AML-193 (cell line): ENCODE measurements at places on chromosomes 3 and 15.

- no peak for DNase-seq
These were observed 7.5 kb upstream of the FAM107A start for GRCh38 chr3:58584690-58585004.

GRCh38 chr15:99273801-99274200 lies 22.5 kb downstream of the LRRC28 start:
- DNase-seq: no peak

GRCh38 chr15:89664441-89665350 lies 9.4 kb upstream of the KIF7 start:
- DNase-seq: no peak

DNA sequence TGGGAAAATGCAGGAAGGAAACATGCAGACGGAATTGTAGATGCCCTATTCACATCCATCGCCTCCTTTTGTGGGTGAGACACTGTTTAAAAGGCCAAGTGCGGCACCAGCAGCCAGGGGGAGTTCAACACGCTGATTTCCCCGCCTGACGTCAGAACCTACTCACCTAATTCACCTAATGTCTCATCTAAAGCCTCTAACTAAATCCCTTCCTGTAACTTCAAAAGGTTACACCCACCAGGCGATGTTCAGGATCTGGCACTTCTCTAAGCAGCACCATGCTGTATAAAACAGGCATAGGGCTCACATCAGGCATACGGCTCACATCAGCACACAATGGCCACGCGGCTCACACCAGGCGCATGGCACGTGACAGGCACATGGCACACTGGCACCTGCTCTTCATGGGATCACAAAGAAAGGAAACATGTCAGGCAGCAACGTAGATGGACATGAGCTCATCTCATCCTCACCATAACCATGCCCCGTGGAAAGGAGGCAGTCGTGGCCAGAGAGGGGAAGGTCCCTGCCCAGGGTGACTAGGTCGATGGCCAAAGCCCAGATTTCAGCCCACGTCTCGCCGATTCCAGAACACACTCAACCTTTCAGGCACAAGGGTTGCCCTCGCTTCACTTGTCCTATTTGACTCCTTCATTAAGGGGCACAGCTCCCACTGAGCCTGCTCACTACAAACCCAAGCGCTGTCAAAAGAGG lies 21.7 kb downstream of the XXYLT1 start:
- no peak for DNase-seq

- DNase-seq: peak; percentile 19
These were observed 18.6 kb downstream of the DNAJB11 start for GRCh38 chr3:186589121-186589520.

- no peak for DNase-seq
These were observed 19.8 kb downstream of the RAB7A start for GRCh38 chr3:128745742-128746141.

GRCh38 chr3:140292170-140292569 lies 357.2 kb downstream of the CLSTN2 start:
- DNase-seq: no peak

GRCh38 chr3:143170676-143171075 lies 51.1 kb downstream of the CHST2 start:
- DNase-seq: no peak

DNA sequence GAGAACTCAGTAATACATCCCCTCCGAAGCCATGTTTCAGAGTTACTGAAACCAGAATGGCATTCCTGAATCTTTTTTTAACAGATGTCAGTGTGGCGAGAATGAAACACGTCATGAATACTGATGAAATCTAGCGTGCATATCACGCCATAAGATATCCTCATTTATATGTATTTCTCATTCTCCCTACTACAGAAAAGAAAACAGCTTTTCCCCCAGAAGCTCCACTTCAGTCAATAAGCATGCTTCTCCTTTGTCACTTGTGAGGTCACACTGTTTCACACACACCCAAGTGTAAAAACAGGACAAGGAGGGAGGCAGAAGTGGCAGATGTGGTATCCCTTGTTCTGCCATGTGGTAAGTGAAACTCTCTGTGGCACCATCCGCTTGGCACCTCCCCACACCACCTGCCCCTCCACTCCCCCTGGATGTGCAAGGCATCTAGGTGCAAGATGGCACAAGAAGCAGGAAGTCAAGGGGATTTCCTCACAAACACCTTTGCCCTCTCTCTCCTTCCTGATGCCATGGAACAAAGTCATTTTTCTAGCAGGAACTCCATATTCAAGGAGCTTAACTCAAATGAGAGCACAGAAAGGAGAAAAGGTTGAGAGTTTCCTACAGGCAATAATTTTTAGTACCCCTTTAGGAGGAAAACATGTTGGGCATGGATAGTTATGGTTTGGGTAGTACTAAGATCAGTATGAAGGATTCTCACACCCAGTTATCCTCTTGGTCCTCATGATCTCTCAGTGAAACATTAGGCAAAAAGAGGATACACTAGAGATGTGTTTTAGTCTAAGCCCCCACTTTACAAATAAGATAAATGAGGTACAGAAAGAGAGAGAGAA lies 47.5 kb upstream of the FRMD4B start:
- DNase-seq: no peak

- DNase-seq: no peak
These were observed 146.5 kb downstream of the LRRK1 start for GRCh38 chr15:101065570-101066221.

- DNase-seq: no peak
These were observed 970.8 kb downstream of the PLOD2 start for GRCh38 chr3:145190138-145190537.

DNA sequence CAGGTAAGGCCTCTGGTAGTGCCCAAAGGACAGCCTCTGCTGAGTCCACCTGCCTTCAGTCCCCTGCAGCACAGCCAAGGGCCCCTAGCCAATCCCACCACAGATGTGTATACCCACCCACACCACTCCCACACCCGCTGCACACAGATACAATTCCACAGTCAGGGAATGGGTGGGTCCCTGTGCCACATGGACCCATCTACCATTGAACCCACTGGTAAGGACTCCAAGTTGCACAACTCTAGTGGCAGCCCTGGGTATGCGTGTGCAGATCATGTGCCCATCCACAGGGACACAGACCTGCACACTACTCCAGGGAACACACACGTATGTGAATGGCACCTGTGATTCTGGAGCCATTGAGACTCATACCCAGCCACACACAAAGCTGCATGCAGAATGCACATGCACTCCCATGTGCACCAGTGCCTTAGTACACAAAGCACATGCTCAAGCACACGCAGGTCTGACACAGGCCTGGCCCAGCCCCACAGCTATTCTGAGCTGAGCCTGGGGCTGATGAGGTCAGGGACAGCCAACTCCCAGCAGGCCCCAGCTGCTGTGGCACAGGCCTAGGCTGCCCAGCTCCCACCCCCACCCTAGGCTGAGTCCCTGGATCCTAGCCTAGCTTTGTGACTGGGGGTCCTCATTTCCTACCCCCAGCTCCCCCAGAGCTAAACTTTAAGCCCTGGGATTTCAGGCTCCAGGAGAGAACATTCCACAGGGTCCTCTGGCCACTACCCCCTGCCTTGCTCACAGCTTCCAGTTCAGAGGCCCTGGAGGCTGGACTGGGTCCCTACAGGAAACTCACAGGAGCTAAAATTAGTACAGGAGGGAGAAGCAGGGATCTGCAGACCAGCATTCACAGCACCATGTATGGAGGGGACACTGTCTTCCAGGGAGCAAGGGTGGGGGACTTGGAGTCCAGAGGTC lies 2.7 kb upstream of the ALS2CL start:
- no peak for DNase-seq

DNA sequence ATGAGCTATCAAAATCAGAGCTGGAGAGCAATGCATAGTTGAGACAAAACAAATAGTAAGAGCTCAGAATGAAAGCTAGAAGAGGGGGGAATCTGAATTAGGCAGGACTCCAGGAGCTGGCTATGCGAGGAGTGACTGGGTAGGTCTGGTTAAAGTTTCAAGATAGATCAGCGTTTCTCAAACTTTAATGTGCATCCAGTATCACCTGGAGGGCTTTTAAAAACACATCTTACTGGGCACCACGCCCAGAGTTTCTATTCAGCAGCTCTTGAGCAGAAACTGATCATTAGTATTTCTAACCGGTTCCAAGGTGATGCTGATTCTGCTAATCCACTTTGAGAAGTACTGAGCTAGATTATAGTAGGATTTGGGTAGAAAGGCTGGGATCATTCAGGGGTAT lies 96.2 kb upstream of the ACP3 start:
- DNase-seq: no peak

- DNase-seq: no peak
These were observed 103.5 kb upstream of the TRIM42 start for GRCh38 chr3:140574375-140574774.

DNA sequence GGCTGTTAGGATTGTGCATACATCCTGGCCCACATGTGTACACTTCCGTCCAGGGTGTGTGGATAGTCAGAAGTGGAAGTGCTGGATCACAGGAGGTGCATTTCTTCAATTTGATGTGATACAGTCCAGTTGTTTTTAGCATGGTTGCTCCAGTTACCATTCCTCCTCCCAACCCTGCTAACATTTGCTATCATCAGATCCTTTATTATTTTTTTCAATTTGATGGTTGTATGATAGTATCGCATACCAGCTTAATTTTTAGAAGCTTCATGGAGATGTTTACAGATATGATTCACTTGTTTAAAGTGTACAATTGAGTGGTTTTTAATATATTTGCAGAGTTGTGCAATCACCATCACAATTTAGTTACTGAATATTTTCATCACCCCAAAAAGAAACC lies 202.7 kb downstream of the ITPR1 start:
- no peak for DNase-seq

DNA sequence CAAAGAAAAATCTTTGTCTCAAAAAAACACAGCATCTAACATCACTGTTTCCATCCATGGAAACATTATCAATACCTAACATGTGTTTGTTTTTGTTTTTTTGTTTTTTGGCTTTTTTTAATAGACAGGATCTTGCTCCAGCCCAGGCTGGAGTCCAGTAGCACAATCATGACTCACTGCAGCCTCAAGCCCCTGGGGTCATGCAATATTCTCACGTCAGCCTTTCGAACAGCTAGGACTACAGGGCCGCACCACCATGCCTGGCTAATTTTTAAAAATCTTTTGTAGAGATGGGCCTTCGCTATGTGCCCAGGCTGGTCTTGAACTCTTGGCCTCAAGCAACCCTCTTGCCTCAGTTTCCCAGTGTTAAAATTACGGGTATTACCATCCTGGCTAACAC lies 52.8 kb downstream of the RAF1 start:
- no peak for DNase-seq

DNA sequence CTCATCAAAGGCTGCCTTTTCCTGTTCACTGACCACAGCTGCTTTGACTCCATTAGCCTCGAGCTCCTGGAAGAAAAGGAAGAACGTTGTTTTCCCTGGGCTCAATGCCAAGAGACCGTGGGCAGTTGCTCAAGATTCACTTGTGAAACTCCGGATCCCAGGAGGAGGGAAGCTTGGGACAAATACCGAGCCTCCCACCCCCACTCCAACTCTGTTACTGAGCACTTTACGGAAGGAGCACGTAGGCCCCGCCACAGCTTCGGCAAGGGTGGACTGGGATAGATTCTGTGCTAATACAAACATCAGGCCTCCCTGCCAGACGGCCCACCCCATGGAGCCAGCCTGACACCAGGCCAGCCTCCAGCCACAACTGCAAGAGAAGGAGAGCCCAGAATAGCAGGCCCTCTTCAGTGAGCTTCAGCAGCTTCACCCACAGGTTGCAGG lies 10.8 kb upstream of the FANCD2 start:
- peak; percentile 82 for DNase-seq

DNA sequence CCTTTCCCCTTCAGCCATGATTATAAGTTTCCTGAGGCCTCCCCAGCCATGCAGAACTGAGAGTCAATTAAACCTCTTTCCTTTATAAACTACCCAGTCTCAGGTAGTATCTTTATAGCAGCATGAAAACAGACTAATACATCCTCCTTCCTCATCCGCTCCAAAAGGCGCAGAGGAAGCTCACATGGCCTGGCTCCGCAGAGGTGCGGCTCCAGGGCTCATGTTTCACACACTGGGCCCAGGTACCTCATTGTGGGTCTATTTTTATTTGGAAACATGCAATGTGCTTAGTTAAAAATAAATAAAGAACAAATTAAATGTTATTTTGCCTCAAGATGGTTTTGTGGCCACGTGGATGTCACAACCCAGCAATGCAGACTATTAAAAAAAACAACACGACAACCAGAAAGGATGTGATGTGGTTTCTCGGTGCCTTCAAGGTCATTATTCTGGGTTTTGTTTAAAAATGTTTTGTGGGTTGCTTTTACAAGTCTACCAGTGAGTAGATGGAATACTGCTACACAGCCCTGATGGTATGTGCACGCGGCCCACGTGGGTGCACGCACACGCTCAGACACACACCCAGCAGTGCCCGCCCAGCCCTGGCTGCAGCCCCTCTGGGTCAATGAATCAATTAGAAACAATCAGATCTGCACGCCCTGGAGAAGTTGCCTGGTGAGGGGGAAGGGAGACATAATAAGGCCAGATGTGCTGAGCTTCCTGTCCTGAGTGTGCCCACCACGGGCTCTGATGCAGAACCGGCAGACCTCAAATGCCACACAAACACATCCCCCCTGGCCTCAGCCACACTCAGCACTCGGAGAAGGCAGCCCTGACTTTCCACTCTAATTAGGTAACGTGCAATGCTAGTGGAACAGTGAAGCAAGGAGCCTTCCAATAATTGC lies 140.1 kb downstream of the ADAMTS17 start:
- DNase-seq: no peak

- no peak for DNase-seq
These were observed 59.2 kb upstream of the TRAK1 start for GRCh38 chr3:42031808-42032480.

- DNase-seq: no peak
These were observed 1.6 kb downstream of the FAM131A start for GRCh38 chr3:184339001-184339400.

GRCh38 chr3:40557575-40558161 lies 32.9 kb downstream of the ZNF621 start:
- no peak for DNase-seq

DNA sequence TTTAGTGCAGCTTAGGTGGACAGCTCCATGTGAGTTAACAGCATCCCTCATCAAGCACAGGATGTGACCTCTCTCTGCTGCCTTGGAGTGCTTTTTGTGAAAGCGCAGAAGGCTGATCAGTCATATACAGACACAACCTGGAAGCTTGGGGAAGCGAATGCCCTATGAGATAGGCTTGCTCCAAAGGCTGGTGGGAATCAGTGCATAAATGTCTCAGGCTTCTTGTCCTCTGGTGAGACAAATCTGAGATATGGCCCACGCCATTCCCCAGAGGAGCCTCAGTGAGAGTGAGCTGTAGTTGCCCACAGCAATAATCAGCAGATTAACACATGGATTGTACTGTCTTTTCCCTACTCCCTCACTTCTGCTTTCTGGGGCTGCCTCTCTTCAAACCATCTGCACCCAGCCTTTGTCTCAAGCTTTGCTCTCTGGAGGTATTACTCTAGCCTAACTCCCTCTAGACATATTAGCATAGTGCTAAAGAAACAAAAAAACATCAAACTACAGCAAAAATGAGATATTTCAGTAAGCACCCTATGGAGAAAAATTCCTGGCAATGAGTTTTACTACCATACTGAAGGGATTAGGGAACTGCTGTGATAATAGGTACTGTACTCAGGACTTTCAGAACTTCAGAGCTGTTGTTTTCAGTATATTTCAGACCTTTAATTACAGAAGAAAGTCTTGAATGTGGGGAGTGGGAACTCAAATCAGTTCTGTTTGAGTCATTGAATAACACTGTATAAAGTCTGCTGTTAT lies 113.7 kb downstream of the OXSM start:
- no peak for DNase-seq

- no peak for DNase-seq
These were observed 157.4 kb upstream of the NPHP3 start for GRCh38 chr3:132879656-132880055.
